ENCODE measurements at places on chromosomes 16 and 17.
A peak's percentile ranks its signal among the peaks of the same experiment; 100 is the strongest.

GRCh38 chr17:79033741-79034501 lies 10.0 kb downstream of the C1QTNF1 start:
- no peak for DNase-seq

DNA sequence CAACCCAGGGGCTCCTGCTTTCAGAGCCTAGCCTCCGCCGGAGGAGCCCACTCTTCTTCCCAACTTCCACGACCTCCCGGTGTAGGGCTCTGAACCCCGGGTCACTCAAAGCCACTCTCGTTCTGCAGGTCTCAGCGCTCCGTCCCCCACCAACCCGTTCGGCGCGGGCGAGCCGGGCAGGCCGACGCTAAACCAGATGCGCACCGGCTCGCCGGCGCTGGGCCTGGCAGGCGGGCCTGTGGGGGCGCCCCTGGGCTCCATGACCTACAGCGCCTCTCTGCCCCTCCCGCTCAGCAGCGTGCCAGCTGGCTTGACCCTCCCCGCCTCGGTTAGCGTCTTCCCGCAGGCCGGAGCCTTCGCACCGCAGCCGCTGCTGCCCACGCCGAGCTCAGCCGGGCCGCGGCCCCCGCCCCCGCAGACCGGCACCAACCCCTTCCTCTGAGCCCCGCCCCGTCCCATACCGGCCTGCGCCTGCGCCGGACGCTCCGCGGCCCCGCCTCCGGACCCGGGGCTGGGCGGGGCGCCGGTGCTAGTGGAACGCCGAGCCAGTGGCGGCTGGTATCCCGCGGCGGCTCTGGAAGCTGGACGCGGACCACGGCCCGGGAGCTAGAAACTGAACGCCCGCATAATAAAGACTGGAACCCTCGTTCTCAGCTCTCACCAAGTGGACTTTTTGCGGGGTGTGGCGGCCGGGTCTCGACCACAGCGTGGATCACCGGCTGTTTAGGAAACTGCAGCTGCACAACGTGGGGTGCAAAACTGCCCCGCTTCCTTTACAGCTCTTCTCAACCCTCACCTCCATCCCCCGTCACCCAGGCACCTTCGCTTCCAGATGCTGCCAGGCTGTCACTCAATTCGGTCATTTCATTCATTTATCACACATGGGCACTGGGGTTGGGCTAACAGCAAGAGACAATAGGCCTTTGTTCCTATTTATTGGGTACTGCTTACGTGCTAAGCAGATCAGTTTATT lies 5.0 kb upstream of the SPATA20 start:
- peak; percentile 71 for DNase-seq

GRCh38 chr17:34464812-34465211 lies 101.8 kb upstream of the CCL1 start:
- no peak for DNase-seq

- no peak for DNase-seq
Measured at GRCh38 chr17:29240968-29241963, 5.4 kb upstream of the CRYBA1 start.

GRCh38 chr16:76756423-76756822 lies 434.6 kb upstream of the MON1B start:
- DNase-seq, result no peak

DNA sequence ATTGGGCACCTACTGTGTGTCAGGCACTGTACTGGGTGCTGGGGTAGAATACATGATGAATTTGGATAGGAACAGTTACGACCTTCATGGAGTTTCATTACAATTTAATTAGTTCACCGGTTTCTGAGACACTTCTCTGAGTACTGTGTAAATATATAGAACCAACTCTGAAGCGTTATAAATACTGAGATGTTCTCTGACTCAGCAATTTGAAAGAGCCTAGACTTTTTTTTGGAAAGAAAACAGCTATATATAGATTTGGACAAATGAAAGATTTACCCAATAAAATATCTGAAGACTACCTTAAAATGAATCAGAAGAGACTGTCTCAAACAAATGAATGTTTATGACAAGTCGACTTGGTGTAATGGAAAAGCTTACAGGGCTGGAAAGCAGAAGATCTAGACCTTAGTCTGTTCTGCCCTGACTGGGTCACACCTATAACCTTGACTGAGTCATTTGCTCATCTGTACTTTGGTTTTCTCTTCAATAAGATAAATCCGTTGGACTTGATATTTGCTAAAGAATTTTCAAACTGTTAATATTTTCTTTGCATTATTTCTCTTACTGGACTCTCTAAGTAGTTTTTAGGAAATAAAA lies 4.6 kb upstream of the GAN start:
- DNase-seq, result no peak

DNA sequence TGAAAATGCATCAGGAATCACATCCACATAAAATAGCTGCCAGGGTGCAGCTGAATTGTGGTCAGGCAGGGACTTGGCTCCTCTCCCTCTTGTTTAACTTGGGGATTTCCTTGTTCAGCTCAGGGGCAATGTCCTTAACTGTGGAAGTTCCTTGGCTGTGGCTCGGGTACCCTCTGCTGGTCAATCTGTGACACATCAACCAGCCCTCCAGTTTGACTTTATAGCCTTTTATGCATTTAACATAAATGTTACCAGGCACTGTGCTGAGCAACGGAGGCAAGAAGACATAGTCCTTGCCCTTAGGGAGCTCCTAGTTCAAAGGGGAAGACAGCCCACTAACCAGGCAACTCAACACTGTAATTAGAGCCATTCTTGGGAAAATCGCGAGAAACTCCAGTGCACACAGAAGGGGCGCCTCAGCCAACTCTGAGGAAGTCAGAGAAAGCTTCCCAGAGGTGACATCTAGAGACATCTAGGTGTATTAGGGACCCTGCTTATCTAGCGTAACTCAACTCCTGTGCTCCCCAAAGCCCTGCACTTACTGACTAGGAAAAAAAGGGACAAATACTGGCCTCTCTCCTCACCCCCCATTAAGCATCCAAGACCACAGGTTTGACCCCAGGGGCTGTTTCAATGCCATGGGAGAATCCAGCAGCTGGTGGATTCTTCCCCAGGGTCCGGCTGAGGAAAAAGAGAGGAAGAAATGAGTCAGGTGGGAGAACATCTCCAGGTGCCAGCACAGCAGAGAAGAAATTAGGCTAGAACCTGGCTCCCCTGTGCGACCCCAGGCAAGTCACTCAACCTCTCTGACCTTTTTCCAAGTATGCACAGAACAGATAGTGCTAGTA lies 17.3 kb upstream of the EEF2K start:
- peak; percentile 64 for DNase-seq

DNA sequence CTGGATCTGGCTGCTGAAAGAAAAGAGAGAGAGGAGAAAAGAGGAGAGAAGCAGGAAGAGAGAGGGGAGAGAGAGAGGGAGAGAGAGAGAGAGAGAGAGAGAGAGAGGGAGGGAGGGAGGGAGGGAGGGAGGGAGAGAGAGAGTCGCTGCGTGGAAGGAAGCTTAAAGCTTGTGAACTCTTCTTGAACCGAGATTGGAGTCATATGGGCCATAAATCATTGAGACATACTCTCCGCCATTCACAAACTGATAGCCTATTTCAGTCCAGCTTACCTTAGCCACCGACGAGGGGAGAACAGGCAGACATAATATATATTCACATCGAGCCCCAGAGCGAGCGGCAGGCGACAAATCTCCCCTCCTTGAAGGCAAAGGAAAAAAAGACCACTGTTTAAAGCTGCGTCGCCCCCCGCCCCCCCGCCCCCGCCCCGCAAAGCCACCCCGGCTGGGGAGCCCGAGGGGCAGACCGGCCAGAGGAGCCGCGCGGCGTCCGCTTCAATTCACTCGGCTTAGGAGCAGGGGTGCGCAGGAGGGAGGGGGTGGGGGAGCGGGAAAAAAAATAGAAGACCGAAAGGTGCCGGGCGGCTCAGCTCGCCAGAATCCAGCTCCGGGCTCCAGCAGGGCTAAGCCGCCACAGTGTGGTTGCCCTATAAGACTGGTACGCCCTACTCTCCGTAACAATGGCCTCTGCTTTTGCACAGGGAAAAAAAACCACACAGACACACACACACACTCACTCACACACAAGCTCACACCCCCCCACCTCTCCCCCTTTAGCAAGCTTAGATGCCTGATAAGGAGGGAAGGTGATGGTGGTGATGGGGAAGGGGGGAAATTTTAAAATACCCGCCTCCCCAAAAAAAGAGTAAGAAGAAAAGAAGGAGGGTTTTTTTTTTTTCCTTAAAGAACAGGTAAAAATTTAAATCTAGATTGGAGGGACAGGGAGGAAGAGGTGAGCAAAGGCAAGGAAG lies 10.6 kb upstream of the HOXB2 start:
- no peak for DNase-seq

DNA sequence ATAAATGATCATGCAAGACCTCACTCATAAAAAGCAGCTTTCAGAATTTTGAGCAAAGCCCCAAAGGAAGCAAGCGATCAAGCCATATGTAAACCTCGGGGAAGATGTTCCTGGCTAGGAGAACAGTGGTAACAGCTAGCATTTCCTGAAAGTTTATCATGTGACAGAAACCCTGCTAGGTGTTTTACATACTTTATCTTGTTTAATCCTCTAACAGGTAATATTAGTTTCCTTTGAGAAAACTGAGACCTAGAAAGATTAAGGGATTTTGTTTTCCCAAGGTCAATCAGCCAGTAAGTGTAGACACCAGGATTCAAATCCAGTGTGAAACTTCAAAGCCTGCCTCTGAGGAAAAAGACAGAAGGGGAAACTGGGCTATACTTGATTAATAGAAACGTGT lies 362.4 kb upstream of the MAF start:
- no peak for DNase-seq

DNA sequence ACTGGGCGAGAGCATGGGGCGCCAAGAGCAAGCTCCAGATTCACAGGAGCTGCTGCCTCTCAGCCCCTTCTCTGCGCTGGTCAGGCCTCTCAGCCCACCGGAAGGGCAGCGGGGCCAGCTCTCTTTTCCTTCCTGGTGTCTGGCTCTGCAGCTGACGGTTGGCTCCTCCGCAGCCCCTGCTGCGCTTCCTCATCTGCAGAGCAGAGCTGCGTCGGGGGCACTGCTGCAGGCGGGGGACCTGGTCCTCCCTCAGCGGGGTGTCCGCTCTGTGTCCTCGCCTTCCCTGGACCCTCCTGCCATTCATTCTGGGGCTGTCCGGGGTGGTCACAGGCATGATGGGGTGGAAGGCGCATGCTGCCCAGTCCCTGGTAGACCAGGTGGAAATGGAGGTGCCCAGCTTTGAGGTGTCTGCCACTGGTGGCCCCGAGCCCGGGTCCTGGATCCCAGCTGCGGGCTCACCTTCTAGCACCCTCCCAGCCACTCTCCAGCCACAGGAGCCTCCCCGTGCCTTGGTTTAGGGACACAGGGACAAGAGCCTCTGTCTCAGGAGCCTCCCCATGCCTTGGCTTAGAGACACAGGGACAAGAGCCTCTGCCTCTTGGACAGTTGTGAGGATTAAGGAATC lies 84.8 kb downstream of the IRF8 start:
- no peak for DNase-seq

Data from GDM1 (cell line).